ENCODE measurements at places on chromosomes 2 and 18.
A peak's percentile ranks its signal among the peaks of the same experiment; 100 is the strongest.

GRCh38 chr2:177282787-177283572, 18.5 kb upstream of the NFE2L2 start:
- DNase-seq = no peak

DNA sequence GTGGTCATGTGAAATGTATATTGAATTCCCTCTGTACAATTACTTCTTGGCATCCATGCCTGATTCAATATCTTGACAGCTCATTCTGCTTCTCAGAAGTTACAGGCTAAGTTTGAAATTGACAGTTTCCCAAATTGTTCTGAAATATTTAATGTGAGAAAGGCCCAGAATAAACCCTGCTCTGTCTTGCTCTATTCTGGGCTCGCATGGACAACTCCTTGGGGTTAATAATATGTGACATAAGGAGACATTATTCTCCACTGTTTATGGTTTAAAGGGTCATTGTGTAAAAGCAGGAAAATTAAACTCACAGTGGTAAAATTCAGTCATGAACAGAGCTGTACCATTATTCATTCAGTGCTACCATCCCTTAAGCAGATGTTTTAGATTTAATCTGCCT, 160.7 kb upstream of the CNTNAP5 start:
- DNase-seq = no peak

DNA sequence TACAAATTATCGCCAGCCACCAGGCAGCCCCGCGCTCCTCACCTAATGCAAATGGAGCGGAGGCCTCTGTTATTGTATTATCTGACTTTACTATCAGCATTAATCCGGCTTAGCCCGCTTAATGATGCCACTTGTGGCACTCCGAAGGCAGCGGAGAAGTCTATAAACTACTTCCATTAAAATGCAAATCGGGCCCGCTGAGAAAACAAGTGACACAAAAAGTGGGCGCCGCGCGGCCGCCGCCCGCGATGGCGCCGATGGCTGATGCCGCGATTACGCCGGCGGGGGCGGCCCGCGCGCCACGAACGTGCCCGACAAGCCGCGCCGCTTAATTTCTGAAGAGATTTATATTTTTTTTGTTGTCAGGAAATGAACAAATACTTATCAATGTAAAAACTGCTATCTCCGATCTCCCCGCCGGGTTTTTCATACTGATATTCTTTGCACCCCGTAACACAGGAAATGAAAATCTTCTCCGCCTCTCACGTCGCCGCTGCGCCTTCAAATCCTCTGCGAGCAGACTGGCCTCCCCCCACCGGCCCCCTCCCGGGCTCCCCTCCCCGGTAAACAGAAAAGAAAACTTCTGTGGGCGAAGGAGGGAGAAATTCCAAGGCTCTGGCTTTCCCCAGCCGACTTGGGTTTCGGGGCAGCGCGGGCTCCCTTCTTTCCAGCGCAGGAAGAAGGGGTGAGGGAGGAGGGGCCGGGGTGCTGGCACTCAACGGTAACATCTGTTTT, 221.8 kb downstream of the INSIG2 start:
- DNase-seq = peak; percentile 30

- no peak for DNase-seq
These were observed 555.6 kb downstream of the CCDC85A start for GRCh38 chr2:56739413-56739812.

- no peak for DNase-seq
These were observed 144.1 kb upstream of the RBBP8 start for GRCh38 chr18:22789052-22789451.

- DNase-seq = no peak
These were observed 24.8 kb upstream of the TUBB6 start for GRCh38 chr18:12283256-12283655.

DNA sequence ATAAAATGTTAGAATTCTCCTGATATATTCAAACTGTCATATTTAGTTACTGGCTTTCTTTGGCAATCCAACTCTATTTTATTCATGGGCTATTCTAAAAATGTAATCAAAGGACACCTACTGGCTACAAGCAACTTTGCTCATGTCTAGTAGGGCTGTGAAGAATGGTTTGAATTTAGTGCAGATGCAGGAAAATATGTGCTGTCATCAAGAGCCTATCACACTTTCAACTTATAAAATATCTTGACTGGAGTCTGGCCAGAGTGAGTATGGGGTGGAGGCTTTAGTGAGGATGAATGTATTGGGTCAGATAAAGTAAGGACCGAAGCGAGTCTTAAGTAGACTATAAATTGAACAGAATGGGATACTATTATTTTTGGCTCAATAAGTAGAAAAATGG, 343.4 kb upstream of the SPRED2 start:
- DNase-seq = no peak

DNA sequence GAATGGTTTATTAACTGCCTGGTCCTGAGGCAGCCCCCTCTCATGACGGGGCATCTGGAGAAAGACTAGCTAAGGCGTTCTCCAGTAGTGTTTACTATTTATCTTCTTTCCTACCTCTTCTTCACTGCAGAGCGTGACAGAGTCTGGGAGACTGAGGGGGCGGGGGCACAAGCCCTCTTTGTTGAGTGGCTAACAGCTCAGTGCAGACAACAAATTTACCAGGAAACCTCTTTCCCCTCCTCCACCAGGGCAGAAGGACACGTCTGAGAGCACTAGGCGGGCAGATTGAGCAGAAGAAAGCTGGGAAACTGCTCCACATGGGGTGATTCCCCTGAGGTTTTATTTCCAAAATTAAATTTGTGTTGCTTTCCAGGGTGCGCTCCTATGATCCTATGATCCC, 322.1 kb downstream of the CNTNAP5 start:
- DNase-seq = no peak

- no peak for DNase-seq
These were observed 134.7 kb upstream of the EPAS1 start for GRCh38 chr2:46162329-46163097.

GRCh38 chr2:197284956-197285355, 25.6 kb downstream of the ANKRD44 start:
- DNase-seq = no peak
